D341Med (cell line): ENCODE measurements at places on chromosomes 7 and 10.
A peak's percentile ranks its signal among the peaks of the same experiment; 100 is the strongest.

DNA sequence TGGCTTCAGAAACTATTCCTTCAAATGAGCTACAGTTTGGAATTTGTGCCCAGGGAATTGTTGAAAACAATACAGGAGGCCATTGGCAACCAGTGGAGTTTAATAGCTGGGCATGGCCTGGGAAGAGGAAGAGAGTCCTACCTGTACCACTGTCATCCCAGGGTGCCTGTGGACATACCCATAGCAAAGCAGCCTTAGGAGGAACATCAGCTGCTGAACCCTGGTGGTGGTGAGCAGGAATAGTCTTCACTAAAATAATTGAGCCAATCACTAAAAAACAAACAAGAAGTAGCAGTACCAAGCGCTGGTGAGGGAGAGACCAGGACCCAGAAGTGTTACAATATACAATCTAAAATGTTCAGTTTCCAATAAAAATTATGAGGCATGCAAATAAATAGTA lies 14.5 kb downstream of the IGFBP1 start:
- DNase-seq = no peak

- no peak for DNase-seq
Measured at GRCh38 chr7:142405122-142405765, 147.4 kb upstream of the PRSS58 start.

DNA sequence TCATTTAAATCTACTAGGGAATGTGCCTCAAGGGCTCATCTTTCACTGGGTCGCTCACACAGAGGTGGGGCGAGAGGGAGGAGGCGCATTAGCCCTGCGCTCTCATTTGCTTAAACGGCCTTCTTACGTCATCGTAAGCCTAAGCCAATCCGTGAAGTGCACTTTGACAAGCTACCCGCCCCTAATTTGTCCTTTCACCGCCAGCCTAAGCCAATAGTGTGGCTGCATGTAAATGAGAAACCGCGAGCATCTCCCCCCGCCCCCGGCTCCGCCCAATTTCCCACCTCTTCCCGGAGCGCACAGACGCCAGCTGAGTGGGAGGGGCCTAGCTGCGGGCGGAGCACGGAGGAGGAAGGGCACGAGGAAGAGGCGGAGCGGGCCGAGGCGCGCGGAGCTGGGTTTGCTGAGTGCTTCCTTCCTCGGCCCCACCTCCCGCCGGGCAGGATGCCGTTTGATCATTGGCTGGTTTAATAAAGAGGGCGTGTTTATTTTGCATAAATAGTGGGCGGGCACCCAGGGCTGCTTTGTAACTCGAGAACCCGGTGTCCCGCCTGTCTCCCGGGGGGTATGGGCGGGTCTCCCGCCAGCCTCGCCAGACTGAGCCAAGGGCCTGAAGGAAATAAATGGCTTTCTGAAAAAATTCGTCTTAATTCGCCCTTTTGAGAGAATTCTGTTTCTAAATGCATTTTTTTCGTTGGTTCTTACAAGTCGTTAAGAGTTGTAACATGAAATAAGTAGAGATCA lies 289.6 kb upstream of the NFE2L3 start:
- DNase-seq = peak; percentile 95

- no peak for DNase-seq
Measured at GRCh38 chr10:61721431-61721830, 58.7 kb downstream of the CABCOCO1 start.

DNA sequence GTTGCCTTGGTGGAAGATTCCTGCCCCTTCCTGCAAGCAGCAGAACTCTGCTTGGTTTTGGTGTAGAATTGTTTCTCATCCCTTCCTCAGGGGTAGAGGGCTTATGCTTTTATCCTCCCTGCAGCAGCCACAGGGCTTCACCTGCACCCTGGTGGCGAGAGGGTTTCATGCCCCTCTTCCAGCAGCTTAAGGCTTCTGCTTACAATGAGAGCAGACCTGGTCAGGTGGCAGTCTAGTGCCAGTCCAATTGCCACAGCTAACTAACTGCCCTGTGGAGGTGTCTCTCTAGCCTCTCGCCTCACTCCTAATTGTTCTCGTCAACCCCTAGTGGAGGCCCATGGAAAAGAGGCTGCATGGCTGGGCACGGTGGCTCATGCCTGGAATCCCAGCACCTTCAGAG lies 19.3 kb downstream of the ACBD7 start:
- DNase-seq = no peak

DNA sequence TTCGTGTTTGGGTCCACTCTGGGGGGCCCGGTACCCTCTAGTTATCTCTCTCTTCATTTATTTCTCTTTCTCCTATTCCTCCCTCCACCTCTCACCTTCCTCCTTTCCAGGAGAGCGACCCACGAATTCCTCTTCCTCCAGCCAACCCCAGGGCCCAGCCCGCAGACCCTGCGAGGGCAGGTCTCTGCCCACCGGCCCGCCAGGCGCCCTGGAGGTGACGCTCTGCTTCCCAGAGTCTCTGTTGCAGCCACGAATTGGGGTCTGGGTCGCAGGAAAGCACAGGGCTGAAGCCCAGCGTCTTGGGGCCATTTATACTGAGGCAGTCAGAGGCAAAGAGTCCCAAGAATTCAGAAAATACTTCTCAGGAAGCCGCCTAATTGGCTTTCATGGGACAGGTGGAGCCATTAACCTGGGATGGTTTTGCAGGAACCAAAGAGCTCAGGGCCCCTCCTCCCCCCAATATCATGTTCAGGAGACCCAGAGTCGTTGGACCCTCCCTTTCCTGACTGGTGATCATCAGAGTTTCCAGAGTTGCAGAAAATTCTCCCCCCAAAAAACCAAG lies 2.7 kb upstream of the EN2 start:
- DNase-seq = no peak

DNA sequence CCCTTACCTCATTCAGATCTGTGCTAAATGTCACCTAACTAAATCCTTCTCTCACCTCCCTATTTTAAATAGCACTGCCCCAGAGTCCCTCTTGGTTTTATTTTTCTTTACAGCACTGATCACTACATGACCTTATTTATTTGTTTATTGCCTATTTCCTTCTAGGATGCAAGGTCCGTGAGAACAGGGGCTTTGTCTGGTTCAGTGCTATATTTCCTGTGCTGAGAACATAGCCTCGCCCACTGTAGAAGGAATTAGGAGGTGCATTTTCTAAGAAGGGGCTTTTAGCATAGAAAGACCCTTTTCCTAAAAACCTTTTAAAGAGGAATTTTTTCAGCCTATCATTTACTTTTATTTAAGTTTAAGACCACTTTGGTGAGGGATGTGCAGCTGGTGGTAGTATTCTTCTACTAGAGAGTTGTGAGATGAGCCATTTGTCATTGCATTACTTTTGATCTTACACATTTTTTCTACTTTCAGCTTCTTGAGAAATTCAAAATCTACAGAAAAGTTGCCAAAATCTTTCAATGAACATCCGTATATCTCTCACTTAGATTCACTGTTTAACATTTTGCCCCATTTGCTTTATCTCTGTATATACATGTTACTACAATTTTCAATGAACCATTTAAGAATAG lies 13.5 kb upstream of the PCGF5 start:
- DNase-seq = no peak

DNA sequence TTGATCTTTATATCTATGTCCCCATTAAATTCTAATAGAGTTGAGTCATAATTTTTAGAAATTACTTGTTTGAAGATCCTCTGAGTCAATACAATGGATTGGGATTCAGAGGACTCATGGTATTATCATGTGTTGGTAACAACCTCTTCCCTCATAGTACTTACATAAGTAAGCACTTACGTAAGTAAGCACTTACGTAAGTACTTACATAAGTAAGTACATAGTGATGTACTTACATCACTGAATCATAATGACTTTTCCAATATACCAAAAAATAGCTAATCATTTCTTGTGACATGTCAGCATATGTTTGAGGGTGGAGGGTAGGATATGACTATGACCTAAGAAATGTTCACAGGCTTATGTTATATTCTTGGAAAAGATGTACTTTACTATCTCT lies 740.5 kb downstream of the SORCS1 start:
- no peak for DNase-seq

DNA sequence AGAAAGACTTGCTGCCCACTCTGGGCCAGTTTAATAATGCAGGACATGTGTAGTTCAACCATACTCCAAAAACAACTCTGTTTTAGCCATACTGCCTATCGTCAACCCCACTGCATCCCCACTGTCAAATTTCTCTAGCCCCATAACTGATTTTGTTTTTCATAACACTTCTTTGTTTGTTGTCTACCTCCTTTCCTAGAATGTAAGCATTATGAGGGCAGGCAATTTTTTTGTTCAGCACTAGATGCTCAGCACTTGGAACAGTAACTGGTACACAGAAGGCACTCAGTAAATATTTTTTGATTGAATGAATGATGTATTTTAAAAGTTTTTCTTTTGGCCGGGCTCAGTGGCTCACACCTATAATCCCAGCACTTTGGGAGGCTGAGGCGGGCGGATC lies 183.8 kb upstream of the MKLN1 start:
- no peak for DNase-seq

DNA sequence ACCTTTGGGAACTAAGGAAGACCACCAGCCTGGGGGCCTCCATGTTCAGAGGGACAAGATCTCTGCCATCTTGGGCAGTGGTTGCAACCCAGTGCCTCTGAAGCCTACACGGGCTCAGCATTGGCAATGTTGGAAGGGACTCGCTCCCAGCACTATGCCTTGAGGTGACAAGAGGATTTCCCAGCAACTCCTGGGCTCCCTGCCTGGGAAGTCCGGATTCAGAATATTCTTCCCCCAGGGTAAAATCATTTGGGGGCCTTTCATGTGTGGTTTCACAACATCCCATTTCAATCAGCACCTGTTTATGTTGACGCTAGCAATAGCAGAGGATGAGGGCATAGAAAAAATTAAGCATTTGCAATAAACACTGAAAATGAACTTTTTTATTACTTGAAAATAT lies 509.8 kb upstream of the MGMT start:
- no peak for DNase-seq

GRCh38 chr7:125136755-125137532 lies 207.3 kb upstream of the POT1 start:
- no peak for DNase-seq

GRCh38 chr10:17904564-17904963 lies 47.2 kb upstream of the SLC39A12 start:
- no peak for DNase-seq

DNA sequence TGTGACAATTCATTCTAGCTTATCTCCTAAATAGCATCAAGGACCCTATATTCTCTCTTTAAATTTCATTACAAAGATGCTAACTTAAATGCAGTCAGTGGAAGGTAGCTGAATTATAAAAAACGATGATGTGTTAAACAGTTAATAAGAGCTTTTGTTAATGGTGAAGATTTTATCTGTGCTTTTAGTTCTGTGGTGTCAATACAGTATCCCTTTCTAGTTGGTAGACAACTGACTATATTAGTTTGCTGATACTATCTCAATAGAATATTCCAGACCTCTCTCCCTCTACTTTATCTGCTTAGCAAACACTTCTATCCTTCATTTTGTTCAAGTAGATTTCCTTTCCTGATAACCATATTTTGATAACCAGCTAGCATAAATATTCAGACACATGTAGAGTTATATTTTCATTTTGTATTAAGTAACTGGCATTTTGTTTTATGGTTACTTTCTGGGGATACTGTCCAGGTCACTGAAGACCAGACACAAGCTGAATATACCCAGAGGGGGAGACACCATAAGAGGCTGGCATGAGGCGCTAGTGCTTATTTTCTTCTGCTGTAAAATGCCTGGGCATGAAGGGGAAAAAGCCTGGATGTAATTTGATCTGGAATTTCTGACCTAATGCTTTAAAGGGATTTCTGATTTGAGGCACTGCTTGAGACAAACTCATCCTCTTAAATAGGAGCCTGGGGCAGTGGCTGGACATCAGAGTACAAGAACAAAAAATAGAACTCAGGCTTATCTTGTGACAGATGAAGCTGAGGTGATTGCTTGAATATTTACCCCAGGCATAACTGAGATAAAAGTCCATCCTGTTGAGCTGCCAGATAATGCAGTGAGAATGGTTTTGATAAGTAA lies 197.5 kb downstream of the MALRD1 start:
- DNase-seq = no peak

- DNase-seq = no peak
Measured at GRCh38 chr7:99876491-99876890, 342 bp downstream of the OR2AE1 start.

DNA sequence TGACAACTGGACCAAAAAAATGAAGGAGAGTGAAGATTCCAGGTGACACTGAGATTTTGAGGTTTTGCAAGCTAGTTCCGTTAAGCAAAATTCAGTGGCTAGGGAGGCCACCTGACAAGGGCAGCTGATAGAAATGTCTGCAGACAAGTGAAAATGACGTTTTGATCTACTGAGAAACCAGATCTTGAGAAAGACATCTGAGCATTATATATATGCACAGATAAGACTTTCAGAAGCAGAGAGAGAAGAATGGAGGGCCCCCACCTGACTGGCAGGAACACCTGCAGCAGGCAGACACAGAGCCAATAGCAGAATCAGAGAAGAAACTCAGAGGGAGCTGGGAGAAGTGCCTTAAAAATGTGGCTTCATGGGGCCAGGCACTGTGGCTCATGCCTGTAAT lies 76.1 kb upstream of the LRGUK start:
- DNase-seq = no peak

- no peak for DNase-seq
Measured at GRCh38 chr10:89923661-89924060, 222.3 kb downstream of the KIF20B start.

DNA sequence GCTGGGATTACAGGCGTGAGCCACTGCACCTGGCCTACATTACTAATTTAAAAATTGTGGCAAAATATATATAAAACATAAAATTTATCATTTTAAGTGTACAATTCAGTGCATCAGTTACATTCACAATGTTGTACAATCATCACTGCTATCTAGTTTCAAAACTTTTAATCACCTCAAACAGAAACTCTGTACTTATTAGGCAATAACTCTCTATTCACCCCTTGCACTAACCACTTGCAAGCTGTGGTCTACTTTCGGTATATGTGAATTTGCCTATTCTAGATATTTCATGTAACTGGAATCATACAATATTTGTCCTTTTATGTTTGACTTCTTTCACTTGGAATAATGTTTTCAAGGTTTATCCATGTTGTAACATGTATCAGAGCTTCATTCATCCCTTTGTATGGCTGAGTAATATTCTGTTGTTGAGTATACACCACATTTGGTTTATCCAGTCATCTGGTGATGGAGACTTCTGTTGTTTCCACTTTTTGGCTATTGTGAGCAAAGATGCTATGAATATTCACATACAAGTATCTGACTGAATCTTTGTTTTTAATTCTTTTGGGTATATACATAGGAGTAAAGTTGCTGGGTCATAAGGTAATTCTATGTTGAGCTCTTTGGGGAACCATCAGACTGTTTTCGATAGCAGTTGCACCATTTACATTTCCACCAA lies 14.3 kb upstream of the ELOVL3 start:
- DNase-seq = no peak
